ENCODE measurements at places on chromosomes 5 and 9.

DNA sequence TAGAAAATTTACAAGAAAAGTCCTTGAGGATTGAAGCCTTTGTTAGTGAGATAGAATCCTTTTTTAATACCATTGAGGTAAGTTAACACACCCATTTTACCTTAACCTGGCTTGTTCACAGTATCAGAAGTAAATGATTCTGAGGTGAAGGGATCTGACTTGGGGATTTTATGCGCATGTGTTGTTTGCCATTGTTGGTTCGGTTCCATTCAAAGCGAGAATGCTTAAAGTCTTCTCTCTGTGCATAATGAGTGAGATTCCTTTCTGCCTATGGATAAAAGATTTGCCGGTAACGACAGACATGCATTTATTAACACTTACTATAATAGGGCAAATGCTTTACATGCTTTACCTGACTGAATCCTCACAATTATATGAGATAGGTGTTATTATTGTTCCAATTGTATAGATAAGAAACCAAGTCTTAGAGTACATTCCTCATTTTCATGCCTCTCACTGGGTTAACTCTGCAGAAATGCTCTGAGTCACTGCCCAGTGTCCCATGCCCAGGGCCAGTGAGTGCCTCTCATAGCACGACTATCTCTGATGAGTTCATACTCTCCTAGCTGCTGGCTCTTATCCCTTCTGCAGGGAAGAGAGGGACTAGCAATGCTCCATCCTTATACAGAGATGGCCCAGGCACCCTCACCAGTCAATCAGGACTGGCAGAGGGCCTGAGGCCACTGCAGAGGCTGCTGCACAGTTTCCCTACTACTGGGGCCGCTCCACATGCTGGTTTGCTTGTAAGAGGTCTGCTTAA is 54.4 kb downstream of the CMYA5 start:
- DNase-seq: no peak

GRCh38 chr9:98057138-98057799 is 737 bp downstream of the NANS start:
- DNase-seq: no peak

- no peak for DNase-seq
Measured at GRCh38 chr5:11946317-11946716, 42.1 kb upstream of the CTNND2 start.

DNA sequence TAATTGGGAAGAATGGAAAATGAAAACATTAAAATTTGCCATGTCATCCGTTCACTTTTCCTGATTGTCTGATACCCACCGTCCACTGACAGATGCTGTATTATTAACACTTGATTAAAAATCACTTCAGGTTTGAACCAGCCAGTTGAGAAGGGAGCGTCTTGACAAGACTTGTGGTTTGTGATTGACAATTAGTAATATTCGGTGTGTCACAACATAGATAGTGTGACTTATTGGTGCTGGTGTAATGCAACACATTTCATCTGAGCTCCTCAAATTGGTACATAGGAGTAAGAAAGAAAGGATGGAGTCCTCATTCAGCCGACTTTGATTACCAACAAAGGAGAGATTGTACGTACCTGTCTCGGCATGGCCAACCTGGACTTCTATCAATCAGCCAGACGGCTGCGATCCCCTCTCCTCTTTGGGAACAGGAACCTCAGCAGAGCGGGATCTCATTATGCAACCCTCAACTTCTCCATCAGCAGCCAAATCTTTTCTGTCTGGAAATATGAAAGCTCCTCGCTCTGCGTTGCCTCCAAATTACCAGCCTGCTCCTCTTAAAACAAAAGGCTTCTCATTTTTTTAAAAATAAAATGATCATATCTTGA is 211.7 kb upstream of the MVB12B start:
- no peak for DNase-seq

- DNase-seq: no peak
Measured at GRCh38 chr9:95605816-95606488, 89.2 kb upstream of the PTCH1 start.

DNA sequence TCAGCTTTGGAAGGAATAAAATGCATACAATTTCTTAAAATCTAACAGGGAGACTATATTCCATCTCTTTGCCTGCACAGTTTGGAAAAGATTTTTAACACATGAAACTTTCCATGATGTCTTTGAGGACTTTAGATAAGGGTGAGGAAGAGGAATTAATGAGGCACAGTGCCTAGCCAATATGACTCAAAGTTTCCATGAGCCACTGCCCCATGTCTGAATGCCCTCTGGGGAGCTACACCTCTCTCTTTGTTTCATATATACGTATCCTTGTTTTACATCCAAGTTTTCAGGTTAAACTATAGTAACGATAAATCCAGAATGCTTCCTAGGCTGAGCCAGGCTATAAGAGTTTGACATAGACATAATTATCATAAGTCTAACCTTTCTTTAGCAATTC is 349.3 kb upstream of the TLE4 start:
- no peak for DNase-seq

DNA sequence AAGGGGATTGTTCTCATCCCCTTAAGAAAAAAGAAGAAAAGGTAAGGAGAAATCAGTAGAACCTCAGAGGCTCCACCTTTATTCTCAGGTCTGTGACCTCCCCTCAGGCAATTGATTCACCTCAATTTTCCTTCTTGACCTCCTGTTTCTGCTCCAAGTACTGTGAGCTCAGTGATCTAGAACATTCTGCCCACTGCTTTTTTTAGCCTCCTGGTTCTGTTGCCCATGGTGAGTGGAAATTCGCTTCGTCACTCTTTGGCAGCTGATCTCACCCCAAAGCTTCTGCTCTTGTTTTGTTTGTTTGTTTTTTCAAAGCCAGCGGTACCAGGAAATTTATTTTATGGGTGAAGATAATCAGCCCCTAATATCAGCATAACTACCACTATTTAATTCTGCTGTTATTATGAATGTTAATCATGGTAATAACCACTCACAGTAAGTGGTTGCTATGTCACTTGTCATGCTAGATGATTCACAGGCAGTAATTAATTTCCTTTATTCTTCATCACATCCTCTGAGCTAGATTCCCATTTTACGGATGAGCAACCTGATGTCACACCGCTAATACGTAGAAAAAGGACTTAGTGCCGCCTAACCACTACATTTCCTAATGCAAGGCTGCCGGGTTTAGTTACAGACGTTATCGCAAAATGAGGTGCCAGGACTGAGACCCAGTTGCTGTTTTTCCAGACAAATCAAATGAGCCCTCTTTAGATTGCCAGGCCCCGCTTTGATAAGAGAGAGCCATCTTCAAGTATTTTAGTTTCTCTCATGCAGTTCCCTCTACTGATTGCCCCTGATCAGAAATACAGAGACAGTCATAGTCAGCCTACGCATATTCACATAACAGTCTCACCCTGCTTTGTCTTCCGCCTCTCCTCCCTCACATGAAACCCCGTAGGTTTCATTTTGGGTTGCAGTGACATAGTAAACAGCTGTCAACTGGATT is 78.2 kb downstream of the CYFIP2 start:
- no peak for DNase-seq

- no peak for DNase-seq
Measured at GRCh38 chr5:133110709-133111108, 58.9 kb downstream of the HSPA4 start.

DNA sequence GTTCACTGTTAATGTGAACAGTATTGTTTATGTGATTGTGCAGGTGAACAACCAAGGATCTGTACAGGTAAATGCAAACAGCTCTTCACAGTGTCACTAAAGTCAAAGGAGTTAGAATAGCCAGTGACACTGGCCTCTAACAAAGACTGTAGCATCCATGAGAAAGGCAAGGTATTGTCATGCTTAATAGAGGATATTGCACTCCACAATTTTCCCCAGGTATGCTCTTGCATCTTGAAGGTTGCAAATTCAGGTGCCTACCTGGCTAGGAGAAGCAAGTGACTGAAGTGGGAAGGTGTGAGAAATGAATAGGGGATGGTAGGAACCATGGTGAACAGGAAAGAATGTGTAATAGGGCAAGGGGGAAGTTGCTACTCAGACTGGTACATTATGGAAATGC is 101.2 kb upstream of the EFNA5 start:
- no peak for DNase-seq

DNA sequence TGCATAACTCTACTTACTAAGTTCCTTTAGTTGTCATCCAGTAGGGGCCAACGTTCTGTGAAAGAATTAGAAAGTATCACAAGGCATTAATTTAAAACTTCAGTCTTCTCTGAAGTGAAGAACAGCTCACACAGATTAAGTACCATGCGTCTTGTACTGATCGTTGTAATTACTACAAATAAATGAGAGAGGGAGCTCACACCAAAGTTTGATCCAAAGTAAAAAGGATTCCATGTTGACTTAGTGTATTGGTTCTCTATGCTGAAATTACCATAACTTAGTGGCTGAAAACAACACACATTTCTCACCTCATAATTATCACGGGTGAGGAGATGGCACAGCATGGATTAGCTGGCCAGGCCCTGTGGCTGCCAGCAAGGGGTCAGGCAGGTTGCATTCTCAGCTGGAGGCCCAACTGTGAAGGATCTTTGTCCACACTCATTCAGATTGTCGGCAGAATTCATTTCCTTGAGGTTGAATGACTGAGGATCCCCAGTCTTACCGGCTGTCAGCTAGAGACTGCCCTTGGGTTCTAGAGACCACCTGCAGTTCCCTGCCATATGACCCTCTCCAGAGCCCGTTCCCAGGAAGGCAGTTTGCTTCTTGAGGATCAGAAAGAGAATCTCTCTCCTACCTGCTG is 169.1 kb downstream of the YTHDC2 start:
- DNase-seq: no peak
